NCI-H446 (cell line): ENCODE measurements at places on chromosomes 1 and 21.

- no peak for DNase-seq
Observed at GRCh38 chr1:19436716-19437476, 48.4 kb downstream of the CAPZB start.

DNA sequence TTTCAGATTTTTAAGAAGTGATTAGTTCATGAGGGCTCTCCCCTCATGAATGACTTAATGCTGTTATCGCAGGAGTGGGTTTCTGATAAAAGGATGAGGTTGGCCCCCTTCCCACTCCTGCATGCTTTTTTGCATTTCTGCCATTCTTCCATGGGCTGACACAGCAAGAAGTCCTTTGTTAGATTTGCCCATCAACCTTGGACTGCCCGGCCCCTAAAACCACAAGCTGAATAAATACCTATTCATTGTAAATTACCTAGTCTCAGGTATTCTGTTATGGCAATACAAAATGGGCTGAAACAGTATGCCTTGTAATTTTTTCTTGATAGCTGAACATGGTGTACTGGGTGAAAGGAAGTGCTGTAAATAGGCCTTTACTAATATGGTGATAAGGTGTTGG is 72.7 kb upstream of the DPH5 start:
- no peak for DNase-seq

GRCh38 chr1:6011161-6011945 is 19.1 kb upstream of the NPHP4 start:
- no peak for DNase-seq

DNA sequence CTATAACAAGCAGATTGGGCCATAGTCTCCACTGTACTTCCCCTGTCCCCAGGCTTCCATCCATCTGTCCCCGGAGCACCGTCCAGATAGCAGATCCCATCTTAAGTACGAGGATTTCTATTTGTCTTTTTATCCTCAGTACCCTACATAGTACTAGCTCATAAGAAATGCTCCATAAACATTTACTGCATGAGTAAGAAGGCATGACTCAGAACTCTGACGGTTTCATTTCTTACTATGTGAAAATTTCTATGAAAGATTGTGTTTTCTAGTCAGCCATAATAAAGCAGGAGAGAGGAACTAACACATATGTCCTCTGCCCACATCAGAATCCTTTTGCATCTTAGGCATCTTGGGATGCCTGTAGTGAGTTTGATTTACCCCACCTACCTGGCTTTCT is 49.5 kb downstream of the CHD1L start:
- no peak for DNase-seq

- no peak for DNase-seq
Observed at GRCh38 chr1:219027146-219027673, 146.5 kb upstream of the LYPLAL1 start.

- DNase-seq: no peak
Observed at GRCh38 chr1:205199931-205200299, 11.6 kb downstream of the DSTYK start.

DNA sequence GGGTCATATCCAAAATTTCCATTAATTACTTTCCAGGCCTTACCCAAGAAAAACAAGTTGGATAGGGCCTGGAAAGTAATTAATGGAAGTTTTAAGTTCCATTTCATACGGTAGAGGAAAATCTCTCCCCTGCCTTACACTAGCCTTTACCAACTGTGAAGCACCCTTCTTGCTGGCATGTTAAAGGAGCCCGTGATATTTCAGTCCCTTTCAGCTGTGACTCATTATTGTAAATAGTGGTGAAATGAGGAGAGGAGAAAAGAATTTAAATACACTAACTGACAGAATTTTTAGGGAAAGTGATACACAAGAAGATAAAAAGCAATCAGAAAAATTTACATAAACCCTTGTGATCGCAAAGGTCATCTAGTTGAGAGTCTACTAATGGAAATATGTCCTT is 20.3 kb upstream of the KAZN start:
- DNase-seq: no peak

DNA sequence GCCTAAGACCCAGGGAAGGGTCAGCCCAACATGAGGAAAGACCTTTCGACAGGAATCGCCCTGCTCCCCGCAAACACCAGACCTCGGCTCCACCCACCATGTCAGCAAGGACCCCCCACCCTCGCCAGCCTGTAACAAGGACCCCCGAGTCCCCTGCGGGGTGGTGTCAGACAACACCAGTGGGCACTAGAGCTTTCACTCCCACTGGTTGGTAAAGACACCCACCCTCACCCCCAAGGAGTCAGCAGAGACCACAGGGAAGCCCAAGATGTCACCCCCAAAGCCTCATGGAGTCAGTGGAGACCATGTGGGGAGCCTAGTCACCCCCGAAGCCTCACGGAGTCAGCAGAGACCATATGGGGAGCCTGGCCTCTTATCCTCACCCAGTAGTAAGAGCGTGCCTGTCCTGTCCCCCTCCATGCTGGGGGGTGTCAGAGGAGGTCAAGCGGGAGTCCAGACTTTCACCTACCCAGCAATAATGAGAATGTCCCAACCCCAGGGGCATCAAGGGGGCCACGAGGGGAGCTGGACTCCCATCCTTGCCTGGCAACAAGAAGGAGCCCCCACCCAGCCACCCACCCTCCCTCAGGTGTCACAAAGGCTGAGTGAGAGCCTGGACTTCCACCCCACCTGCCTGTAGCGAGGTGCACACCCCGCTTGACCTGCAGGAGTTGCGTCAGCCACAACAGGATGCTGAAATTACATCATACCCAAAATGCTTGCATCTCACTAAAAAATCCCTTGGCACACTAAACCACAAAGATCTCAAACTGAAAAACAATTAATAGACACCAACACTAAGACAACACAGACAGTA is 24.8 kb downstream of the SLC19A1 start:
- no peak for DNase-seq

GRCh38 chr1:13930151-13930550 is 230.2 kb downstream of the PRDM2 start:
- DNase-seq: no peak

- no peak for DNase-seq
Observed at GRCh38 chr1:184791550-184791900, 36.9 kb upstream of the EDEM3 start.

- DNase-seq: no peak
Observed at GRCh38 chr1:235697508-235697907, 47.9 kb upstream of the GNG4 start.

DNA sequence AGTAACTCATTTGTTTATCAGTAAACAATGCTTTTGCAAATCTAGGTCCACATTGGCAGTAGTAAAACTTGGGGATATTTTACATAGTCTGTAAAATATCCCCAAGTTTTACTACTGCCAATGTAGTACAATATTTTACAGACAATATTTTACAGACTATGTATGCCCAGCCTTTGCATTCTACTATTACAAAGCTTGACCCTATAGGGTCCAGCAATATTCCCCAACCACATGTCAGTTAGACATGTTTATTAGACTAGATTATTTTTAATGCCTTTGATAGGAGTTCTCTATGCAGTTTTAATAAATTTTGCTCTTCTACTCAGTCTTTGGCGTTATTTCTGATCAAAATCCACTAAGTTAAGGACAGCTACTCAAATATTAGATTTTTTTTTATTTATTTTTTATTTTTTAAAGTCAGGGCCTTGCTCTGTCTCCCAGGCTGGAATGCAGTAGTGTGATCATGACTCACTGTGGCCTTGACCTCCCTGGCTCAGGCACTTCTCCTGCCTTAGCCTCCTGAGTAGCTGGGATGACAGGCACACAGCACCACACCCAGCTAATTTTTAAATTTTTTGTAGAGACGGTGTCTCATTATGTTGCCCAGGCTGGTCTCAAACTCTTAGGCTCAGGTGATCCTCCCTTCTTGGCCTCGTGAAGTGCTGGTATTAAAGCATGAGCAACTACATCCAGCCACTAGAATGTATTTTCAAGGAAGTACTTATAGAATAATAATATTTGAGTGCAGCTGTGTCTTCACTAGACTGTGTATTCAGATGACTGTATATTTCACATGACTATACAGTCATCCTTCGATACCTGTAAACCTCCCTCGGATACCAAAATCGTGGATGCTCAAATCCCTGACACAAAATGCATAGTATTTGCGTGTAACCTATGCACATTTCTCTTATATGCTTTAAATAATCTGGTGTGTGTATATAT is 19.8 kb downstream of the MIER1 start:
- DNase-seq: no peak

GRCh38 chr1:87196110-87196827 is 132.4 kb upstream of the LMO4 start:
- DNase-seq: no peak

DNA sequence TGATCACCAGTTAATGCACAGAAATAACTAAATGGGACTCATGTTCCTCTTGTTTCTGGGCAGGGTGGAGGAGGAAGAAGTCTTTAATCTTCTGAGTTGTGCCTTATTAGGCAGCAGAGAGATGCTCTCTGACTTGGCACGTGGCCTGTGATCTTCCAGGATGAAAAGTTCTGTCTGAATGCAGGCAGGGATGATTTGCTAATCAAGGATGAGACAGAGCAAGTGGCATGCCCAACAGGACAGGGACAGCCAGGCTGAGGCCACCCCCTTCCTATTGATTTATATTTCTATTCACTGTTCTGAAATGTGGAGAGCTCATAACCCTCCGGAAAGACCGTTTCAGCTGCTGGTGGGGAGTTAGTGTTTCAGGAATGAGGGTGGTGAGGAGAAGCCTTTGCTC is 477.8 kb upstream of the CAMK1G start:
- DNase-seq: peak; percentile 47

- DNase-seq: peak; percentile 96
Observed at GRCh38 chr1:205013683-205014367, 29.2 kb upstream of the CNTN2 start.

DNA sequence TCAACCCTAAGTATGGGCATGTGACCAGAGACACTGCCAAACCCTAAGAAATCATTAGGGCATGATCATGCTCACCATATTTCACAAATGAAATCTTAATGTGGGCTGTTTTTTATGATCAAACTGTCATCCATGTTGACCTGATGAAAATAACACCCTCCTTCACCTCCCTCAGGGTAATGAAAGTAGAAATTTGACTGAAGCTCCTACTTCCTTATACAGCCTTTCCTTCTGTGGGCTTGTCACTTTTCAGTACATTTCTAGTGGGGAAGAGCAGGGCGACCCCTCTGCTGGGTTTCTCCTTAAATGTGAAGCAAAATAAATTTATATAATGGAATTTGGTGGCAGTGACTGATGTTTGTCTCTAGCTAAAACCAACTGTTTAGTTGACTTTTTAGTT is 25.9 kb downstream of the IVNS1ABP start:
- DNase-seq: no peak

GRCh38 chr1:68918563-68918962 is 421.7 kb upstream of the DEPDC1 start:
- no peak for DNase-seq

GRCh38 chr1:203954293-203954692 is 92.9 kb downstream of the SNRPE start:
- no peak for DNase-seq

DNA sequence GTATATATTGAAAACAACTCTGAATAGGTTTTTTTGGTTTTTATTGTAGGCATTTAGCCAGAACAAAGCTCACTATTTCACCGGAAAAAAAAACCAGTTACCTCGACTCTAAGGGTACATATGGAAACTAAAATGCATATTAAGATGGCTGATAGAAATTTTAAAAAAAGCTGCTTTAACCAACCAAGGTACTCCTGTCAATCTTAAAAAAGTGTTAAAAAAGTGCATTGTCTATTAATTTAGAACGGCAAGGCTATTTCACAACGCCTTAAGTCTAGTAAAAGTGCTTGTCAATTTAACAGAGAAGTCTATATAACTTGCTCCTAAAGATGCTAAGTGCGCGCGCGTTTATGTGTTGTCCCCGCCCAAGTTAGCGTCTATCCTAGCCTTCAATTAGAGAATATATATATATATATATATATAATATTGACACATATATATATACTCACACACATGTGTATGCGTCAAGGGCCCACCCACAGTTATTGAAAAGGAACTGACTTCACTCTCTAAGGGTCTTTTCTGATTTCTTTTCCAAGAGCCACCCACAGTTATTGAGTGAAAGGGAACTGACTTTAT is 934 bp downstream of the ASPM start:
- no peak for DNase-seq

GRCh38 chr1:85387781-85388180 is 77.2 kb downstream of the DDAH1 start:
- no peak for DNase-seq

DNA sequence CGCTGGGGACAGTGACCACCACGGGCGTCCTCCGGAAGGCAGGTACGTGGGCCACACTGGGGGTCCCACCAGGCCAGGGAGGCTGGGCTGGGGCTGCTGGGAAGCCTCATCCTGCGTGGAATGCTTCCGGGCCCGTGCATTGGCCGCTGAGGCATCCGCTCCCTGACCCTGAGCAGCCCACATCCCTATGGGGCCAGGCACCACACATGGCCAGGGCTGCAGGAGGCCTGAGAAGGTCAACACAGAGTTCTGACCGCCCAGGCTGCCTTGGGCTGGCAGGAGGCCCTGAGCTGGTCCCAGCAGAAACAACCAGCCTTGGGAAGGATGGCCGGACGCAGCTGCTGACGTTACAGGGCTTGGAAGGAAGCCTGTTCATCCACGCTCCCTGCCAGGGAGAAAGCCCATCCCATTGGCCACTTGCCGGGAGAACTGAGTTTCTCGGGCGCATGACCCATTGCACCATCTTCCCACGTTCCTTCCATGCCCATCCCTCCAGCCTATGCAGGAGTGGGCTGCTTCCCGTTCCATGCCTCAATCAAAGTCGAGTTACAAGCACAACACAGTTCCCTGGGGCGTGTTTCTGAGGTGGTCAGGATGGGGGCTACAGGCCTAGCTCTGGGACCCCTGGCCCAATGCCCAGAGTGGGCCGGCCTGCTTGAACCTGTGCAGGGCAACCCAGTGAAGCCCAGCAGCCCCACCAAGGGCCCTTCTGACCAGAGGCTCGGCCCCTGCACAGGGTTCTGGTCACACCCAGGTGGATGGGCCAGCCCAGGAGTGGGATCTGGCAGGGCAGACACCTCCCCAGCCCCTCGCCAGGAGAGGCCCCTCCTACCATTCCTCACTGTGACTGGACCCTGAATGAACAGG is 31.7 kb downstream of the TRIM11 start:
- peak; percentile 18 for DNase-seq

DNA sequence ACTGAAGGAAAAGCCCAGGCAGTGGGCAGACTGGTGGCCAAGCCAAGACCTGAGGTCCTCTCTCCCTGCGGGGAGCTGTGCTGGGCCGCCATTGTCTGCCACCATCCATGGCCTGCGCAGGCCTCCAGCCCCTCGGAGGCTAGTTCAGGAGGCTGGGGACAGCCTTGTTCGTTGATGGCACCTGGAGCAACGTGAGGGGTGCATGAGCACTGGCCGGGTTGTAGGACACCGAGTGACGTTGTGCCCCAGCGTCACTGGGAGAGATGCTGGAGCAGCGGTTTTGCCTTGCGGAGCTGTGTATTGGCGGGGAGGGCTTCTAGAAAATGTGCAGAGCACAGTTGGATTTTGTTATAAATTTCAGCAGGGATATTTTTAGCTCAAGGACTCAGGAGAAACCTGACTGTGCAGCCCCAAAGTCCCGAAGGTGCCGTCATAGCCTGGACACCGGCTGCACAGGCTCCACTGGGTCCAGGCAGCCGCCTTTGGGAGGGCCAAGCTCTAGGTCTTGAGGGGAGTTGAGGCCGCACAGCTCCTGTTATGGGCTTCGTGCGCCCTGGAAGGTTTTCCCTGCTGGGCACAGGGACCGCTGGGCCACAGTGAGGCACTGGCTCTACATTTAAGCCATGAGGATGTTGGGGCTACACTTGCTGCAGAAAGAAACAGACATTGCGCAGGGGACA is 48.2 kb upstream of the ADARB1 start:
- DNase-seq: no peak
